ENCODE measurements at places on chromosomes 3 and 15. TPM values are rescaled to one million over a fixed set of nuclear protein-coding genes. Genes with fewer than 3 reads are reported as not detected.

The GOLGA6A gene
- not detected for total RNA-seq

The GOLIM4 gene
- total RNA-seq: 69.0 TPM

The ST3GAL6 gene
- total RNA-seq: 0.99 TPM

The OSTN gene
- 0.44 TPM for total RNA-seq

The LIPH gene
- not detected for total RNA-seq

The TKT gene
- total RNA-seq: 680 TPM

The CNTN3 gene
- total RNA-seq: 1.7 TPM

The ALDH1A3 gene
- total RNA-seq: 71.5 TPM

The NPAP1 gene
- not detected for total RNA-seq

Measured in smooth muscle cell of trachea (primary cell).